ENCODE measurements at places on chromosomes 3 and 15.

GRCh38 chr3:25697553-25697952, 32.8 kb upstream of the TOP2B start:
- DNase-seq = no peak

- no peak for DNase-seq
Observed at GRCh38 chr3:42588625-42589024, 2.0 kb upstream of the SS18L2 start.

- no peak for DNase-seq
Observed at GRCh38 chr15:28023422-28023821, 75.7 kb downstream of the OCA2 start.

DNA sequence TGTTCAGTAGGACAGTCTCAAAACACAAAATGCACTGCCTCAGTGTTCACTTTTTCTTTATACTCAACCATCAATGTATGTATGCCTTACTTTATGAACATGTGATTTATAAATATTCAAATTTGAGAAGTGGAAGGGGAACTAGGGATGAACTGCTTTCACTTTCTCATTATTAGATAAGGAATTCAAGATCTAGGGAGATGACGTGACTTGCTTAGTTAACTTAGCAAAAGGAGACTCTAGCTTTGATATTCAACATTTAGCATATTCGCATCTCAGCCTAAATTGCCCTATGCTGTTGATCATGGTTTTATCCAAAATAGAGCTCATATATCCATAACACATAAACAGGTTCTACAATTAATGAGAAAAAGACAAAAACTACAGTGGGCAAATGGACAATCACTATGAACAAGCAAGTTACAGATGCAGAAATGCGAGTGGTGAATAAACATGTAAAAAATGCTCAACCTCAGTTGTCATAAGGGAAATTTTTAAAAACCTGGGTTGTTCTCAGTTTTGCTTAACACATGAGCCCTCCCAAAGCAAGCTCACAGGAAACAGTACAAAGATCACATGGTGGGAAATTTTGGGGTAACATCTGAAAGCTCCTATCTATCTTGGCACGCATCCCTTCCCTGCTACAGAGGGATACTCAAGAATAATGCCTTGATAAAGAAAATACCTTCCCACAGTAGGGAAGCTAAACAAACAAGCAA, 269.8 kb downstream of the THRB start:
- DNase-seq = no peak

- no peak for DNase-seq
Observed at GRCh38 chr3:190785047-190785446, 77.4 kb downstream of the GMNC start.

DNA sequence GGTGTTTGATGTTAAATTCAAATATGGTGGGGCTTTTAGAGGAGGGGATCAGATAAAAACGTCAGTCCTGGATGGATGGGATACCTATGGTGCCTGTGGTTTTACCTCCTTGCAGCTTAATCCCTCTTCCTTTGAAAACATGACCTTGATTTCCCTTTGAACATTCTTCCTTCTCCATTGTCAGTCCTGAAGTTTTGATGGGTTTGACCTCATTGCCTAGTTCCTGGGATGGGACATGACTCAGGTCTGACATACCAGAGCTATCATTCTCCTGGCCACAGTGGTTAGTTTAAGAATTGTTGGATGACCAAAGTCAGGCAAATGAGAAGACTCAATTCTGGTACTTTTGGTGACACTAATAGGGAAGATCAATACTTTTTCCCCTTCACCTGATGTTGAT, 87.2 kb downstream of the PRICKLE2 start:
- no peak for DNase-seq

DNA sequence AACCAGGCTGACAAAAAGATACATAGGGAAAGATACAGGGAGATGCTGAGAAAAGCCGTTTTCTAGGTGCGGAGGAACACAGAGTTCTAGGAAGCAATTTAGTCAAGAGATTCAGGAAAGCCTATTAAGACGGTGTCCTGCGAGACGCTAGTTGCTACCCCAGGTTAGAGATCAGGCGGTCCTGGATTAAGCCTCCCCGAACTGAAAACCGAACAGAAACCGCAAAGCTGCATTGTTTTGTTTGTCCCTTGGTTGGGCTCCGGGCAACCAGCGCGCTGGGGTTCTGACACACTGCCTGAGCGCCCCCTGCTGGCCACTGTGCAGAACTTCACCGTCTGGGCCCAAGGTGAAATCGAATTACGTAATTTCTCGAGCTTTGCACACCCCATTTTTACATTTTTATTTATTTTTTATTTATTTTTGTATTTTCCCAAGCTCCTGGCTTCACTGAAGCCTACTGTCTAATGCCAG, 37.3 kb upstream of the NDUFB4 start:
- peak; percentile 84 for DNase-seq

GRCh38 chr3:24264748-24265158, 229.9 kb downstream of the THRB start:
- DNase-seq = no peak

DNA sequence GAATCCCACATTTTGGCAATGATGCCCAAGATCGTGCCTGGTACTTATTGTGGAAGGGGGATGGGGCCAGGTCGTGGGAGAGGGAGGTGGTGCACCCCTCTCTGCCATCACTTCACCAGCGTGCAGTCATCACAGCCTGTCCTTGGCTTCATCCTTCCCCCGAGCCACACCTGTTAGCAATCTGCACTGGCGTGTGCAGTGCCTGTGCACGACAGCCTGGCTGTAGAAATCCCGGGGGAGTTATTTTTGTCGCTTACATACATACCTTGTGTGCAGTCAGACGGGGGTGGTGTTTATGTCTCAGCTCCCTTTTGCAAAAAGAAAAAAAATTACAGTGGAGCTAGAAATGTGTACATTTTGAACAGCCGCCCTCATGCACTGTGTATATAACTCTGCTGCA, 216.0 kb downstream of the TLE3 start:
- DNase-seq = no peak

DNA sequence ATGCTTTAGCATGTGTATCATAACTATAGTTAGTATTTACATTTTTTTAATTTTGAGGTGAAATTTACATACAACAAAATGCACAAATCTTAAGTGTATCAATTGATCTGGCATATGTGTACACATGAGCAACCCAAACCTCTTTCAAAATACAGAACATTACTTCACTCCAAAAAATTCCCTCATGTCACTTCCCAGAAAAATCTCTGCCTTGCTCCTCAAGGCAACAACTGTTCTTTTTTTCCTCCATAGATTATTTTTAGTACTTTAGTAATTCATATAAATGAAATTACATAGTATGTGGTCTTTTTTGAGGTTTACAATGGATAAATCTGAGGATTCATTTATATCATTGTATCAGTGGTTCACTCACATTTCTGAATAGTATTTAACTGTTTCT, 84.9 kb downstream of the TRIM42 start:
- no peak for DNase-seq

DNA sequence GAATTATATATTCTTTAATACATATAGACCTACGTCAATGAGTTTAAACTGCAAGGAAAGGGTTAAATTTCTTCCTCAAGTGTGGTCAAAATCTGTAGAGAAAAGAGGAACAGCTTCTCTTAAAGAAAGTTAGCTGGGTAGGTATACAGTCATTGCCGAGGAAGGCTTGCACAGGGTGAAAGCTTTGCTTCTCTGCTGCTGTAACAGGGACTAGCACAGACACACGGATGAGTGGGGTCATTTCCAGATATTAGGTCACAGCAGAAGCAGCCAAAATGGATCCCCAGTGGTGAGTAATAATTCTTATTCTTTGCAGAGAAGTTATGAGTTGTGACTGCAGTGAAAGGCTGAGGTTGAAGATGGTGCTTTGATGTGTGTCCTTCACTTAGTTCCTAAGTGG, at the start of gene CD86:
CD86 (plus strand) TSS at position 148 of the 400 bp plus-strand sequence; CDS start at position 276, 128 bp downstream.
- DNase-seq = no peak

DNA sequence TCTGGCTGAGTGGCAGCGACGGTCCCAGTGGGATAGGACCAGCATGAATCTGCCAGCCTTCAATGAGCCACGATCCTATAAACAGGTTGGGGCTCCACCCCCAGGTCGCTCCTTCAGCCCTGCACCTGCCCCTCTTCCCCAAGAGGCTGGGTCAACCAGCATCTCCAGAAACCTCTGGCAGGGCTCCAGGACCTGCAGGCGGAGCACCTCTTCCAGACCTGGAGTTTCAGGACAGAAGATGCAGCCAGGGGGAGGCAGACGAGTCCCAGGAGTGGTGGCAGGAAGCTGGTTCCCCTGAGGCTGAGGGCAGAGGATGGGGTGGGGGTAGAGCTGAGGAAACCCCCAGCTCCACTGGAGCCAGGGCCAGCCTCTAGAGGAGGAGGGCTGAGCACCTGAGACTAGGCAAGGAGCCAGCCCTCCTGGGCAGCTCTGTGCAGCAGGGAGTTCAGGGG, at the start of gene PLA2G4D:
PLA2G4D (minus strand) TSS at position 51 of the 452 bp plus-strand sequence. CDS start 103 bp downstream, outside the sequence.
- DNase-seq = no peak

GRCh38 chr3:146589899-146590508, 15.1 kb downstream of the PLSCR5 start:
- no peak for DNase-seq

- no peak for DNase-seq
Observed at GRCh38 chr15:42911058-42911592, 9.5 kb downstream of the TTBK2 start.

- no peak for DNase-seq
Observed at GRCh38 chr15:91445695-91446228, 345.7 kb downstream of the SV2B start.

DNA sequence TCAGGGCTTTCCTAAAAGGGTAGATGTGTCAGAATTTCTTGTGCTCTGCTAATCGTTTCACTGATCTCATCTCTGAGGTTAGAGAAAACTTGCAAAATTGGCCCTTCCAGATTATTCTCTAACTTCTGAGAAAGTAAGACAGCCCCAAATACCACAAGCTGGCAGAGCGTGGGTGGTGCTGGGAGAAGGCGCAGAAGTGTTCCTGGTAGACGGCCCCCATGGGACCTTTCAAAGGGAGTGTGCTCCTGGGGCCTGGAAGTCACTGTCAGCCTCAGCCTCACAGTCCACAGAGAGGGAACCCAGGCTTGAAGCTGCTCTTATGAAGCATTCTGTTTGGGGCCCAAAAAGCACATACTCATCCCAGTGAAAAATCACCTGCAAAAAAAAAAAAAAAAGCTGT, 86.5 kb upstream of the PFN2 start:
- no peak for DNase-seq

GRCh38 chr15:85621094-85621493, 173.6 kb downstream of the KLHL25 start:
- no peak for DNase-seq

DNA sequence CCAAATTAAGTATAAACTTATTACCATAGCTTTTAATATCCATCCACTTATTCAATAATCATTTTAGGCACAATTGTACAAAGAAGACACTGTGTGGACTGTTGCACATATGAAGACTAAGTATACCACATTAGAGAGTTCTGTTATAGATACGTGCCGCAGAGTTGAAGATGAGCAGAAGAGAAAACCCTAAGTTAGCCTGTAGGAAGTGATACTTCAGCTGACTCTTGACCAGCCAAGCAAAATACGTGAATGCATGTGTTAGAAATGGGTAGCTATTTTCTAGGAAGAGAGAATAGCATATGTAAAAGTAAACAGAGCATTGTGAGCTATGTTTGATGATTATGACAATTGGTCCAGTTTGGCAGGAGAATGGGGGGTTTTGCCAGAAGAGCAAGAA, 272.0 kb upstream of the ATP11B start:
- DNase-seq = no peak

DNA sequence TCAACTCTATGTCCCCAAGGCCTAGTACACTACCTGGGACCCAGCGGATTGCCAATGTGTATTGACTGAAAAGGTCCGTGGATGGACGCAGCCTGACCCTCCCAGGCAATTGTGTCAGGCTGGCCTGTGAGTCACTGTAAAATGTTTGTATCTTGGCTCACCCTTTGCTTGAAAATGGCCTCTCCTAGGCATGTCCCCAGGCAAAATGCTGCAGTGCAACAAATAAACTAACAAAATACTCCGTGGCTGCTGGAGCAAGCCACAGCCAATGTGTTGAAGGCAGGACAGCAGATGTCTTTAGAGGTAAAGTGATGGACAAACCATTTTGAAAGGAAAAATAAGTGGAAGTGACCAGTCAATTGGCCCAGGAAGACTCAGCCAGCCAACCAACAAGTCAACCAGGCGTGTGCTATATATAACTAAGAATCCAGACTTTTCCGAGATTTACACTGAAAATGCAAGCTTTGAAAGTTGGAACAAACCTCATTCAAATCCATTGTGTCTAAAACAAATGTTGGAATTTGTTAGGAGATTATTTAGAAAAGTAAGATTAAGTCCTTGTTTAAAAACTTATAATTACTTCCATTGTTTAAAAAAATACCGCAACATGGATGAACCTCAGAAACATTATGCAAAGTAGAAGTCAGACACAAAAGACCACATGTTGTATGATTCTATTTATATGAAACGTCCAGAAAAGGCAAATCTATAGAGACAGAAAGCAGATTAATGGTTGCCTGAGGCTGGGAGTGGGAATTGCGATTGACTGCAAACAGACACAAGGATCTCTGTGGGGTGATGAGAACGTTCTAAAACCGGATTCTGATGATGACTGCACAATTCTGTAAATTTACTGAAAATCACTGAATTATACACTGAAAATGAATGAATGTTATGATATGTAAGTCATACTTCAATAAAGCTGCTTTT, 191.2 kb downstream of the TLE3 start:
- no peak for DNase-seq

DNA sequence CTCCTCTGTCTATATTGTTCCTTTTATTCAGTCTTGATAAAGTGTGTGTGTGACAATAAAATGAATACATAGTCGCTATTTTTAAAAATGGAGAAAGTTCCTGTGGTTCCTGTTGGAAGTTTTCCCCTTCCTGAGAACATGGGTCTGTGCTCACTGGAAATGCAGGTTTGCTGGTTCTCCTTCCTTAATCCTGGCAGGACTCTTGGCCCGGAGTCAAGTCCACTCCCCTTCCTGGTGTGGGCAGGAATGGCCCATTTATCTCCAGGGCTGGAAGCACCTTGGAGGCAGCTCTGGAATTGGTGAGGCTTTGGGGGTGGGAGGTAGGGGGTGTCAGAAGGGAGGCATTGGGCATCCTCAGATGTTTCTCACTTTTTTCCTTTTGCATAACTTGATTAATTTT, 30.1 kb downstream of the FOXL2 start:
- no peak for DNase-seq

DNA sequence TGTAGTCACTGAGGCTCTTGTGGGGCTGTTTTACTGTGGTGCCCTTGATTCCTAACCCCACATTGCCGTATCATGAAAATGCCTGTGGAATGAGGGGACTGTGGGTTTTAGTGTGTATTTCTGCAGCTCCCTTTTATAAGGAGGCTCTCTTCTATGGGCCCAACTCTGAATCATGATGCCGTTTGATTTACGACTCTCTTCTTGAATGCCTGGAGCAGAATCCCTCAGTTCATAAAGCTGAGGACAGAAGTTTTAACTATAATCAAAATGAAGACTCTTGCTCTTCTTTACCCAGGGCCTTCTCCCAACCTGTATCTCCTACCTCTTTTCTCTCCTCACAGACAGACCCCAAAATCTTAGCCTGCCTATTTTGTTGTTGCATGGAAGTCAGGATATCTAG, 109.5 kb downstream of the RARB start:
- no peak for DNase-seq

GRCh38 chr15:85625166-85625830, 169.4 kb downstream of the KLHL25 start:
- no peak for DNase-seq
